Left lung (tissue), 14 donors: ENCODE measurements at places on chromosomes 4 and X.

- no peak for DNase-seq
Observed at GRCh38 chrX:22445880-22446279, 173.2 kb downstream of the CBLL2 start.

DNA sequence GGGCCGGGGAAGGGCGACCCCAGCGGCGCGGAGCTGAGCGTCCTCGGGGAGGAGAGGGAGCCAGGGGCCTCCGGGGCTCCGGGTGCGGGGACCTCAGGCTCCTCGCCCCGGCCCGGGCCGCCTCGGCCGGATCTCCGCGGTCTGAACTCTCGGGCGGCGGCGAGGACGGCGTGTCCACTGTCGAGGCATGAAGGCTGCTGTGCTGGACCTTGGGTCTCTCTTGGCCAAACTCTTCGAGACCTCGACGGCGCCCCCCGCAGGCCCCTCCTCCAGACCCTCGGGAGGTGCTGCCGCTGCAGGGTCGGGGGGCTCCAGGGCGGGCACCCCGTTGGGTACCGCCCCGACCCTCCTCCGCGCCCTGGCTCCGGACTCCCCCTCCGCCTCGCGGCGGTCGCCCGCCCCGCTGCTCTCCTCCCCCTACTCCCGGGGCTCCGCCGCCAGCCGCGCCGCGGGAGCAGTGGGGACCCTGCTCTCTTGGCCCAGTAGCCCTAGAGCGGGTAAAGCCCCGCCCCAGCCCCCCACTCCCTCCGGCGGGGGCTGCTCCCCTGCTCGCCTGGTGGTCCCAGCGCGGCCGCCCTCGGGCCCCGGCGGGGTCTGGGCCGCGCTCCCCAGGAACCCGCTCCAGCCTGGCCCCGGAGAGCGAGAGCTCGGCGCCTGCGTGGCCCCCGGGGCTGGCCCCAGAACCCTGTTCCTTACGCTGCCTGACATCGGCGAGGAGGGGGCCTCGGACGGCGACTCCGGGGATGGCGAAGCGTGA lies 564 bp downstream of the FAM149A start:
- peak; percentile 79 for DNase-seq

DNA sequence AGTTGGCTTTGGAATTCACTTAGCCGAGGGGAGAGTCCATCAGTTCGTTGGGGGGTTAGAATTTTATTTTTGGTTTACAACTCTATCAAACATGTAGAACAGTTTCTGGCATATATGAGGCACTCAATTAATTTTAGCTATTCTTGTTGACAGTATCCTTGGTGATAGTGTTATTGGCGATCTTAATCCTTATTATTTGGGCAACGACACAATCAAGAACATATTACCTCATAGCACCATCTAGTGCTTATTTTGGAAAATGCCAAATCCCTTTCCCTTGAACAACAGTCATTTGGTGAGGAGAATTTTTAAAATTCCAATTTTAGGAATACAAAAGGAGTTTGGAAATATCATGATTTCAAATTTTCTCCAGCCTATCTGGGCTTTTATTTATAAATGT lies 17.9 kb upstream of the PGRMC1 start:
- peak; percentile 16 for DNase-seq

DNA sequence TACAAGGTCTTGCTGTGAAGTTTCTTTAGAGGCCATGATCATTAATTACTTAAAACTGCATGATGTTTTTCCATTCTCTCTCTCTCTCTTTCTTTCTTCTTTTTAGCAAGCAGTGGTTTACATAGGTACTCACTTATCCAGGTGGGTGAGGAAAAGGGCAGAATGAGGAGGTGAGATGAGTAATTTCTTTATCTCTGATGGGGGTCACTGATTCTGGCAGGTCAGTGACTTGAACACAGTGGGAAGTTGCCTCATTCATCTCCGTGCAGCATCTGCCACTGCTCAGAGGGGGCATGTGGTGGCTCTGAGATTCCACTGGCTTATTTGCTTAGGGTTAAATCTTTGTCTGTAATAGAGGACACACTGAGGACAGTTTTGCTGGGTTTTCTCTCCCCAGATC lies 62.6 kb downstream of the FAM114A1 start:
- no peak for DNase-seq

DNA sequence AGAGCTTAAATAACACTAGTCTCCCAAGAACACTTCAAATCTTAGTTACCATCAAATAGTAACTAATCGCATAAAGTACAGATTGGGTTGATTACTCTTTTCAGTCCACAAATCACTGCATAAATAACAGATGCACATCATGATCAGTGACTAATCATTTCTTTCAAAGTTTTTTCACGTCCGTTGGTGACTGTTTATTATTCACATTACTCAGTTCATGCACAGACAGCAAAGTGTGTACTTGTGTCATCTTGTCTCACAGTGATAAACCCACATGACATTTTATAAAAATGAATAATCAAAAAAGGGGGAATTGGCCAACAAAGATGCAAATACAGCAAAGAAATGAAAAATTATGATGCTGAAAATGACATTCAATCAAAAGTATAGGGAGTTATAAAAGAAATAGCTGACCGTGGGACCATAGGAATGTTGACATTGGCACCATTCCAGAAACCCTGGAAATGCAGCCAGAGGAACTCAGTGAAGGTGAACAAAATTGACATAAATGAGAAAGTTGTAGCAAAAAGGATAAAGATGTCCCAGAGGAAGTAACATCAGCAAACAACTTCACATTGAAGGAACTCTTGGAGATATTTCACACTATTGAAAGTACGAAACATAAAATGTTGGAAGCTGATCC lies 161.5 kb downstream of the SOX3 start:
- DNase-seq: no peak

DNA sequence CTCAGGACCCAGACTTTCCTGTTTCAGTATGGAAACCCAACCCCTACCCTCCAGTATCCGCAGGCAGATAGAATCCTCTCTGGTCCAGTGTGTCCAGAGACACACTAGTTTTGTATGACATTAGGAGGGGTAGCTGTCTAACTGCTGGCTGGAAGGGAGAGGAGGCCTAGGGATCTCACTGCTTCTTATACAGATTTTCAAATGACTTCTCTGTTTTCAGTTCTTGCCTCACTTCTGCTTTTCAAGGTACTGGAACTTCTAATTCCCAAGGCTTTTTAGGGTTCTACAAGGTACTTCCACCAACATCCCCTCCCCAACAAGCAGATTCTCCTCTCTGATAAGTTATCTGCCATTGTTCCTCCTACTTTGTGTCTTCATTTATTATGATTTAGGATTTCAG lies 6.1 kb downstream of the SGCB start:
- DNase-seq: no peak

DNA sequence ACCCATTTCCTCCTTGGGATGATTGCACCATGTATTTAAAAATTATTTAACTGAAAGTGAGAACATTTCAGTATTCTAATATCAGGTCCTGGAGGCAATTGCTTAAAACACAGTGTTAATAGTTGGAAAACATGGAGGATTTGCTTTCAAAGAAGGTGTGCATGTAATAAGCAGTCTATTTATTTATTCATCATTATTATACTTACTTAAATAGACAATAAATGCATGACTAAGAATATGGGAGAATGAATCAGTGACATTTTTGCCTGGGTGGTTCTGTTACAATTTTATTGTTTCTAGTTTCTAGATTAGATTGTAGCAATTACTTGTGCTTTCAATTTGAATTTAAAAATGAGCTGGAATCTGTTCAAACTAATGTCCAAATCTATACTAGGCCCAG lies 145.5 kb downstream of the AREG start:
- DNase-seq: no peak

DNA sequence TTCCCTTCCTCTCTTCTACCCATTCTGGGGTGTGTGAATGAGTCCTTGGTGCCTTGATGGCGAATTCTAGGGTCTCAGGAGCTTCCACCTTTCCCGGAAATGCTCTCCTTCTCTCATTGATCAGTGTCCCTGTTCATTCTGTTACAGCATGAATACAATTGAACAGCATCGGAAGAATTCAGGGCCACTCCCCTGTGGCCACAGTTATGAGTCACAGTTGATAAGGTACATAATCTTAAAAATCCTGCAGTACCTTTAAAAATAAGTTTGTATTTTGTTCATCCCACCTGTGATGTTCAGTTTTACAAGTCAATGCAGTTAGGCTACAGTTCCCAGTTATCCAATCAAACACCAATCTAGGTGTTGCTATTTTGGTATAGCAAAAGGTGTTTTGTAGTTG lies 47.3 kb upstream of the FAM9A start:
- DNase-seq: no peak

- DNase-seq: no peak
Observed at GRCh38 chr4:177574446-177574845, 132.2 kb upstream of the AGA start.

GRCh38 chr4:184473499-184474262 lies 669 bp downstream of the IRF2 start:
- no peak for DNase-seq

GRCh38 chrX:7109049-7109531 lies 38.4 kb upstream of the STS start:
- no peak for DNase-seq

DNA sequence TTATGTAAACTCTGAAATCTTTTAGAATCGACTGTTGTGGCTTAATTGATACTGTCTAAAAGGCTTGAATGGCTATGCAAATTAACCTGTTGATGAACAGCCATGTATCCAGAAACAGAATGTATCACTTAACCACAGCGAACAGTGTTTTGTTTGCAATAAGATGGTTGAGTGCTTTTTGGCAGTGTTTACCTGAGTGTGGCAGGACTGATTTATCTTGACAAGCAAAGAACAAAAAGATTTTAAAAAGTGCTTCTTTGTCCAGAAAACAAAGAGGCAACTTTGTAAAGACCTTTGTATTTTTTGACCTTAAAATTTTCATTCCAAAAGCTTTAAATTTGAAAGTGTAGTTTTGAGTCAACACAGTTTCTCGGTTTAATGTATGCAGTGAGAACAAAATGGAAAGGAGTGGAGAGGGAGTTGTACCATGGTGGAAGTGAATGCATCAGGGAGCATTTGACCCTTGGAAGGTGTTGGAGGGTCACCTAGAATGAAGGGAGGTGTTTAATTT lies 18.0 kb downstream of the ARHGAP10 start:
- DNase-seq: no peak

- no peak for DNase-seq
Observed at GRCh38 chr4:166622425-166622977, 611.8 kb downstream of the SPOCK3 start.

- no peak for DNase-seq
Observed at GRCh38 chr4:101284546-101284945, 62.8 kb downstream of the PPP3CA start.

GRCh38 chr4:157014621-157015591 lies 43.3 kb upstream of the PDGFC start:
- DNase-seq: no peak

DNA sequence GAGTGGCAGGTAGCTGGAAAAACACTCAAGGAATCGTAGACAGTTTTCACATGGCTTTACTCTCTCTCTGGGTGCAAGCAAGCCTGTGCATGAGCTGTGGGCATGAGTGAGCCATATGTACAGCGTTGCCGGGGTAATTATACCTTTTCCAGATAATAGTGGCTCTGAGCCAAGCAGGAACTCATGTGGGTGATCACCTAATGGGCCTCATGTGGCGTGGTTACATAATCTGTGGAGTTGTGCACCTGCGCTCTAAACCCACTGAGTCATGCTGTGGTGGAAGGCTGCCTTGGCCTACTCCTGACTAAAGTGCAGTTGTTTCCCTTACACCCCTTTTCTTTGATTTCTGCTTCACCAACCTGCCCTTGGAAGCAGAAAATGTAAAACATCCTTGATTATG lies 1564.5 kb upstream of the PCDH10 start:
- no peak for DNase-seq

DNA sequence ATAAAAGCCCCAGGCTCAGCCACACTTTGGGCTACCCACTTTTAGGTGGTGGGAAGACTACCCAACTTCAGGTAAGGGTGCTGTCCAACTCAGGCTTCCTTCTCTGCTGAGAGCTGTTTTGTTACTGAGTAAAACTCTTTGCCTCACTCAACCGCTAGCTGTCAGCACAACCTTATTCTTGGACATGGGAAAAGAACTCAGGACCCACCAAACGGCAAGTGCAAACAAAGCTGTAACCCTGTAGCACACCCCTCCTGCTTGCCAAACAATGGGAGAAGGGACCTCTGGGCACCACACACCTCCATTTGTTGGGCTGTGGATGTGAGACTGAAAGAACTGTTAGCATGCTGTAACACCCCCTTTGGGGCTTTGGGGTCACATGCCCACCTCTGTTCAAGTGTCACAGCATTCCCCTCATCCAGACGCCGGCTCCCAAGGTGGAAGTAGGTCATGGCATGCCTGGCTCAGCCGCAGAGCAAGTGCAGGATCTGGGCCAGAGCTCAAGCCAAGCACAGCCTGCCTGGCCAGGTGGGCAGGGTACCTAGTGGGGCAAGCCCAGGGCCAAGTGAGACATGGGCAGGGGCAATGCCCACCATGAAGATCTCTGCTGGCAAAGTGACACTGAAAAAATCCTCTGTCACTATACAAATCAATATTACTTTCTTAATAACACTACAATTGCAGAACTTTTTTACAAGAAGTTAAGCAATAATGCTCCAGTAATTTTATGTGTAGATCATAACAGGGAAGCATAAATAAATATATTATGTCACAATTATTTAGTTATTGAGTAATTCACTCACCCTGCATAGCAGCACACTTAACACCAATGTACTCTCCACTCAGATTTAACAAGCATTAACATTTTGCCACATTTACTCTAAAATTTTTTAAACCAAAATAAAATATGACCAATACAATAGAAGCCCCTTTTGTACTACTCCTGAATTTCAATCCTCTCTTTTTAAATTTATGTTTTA lies 107.2 kb downstream of the TBCK start:
- DNase-seq: no peak

DNA sequence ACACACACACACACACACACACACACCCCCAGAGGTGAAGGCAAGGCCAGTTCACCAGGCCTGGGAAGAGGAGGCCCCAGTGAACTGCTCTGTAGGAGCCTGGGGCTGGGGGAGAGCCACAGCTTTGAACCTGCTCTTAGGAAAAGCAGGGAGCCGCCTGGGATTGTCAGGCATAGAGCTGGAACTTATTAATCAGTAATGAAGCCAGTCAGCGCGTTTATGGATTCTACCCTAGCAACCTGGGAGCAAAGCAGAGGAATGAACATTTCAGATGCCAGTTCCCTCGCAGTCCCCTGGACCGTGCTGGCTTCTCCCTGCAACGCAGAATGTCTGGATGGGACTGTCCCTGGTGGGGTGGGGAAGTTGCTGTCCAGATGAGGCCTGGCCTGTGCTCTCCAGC lies 45.3 kb upstream of the DDX3X start:
- no peak for DNase-seq

GRCh38 chr4:33453916-33454315 lies 2733.7 kb downstream of the PCDH7 start:
- no peak for DNase-seq

DNA sequence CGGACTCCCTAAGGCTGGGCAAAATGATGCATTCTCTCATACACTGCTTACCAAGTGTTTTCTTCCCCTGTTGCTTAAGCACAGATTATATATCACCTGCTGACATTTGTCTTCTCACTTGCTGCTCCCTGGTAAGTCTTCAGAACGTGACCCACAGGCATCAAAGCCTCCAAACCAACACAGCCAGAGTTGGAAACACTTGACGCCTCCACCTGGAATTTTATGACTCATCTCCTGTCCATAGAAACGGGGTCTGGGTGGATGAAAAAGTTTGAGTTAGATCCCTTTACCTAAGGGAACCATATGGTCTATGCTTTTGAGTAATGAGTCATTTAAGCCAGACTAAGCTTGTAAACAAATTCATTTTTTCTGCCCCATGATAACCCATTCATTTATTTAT lies 251.6 kb downstream of the USP46 start:
- DNase-seq: no peak
